ENCODE measurements at places on chromosomes 2 and 18.
A peak's percentile ranks its signal among the peaks of the same experiment; 100 is the strongest.

DNA sequence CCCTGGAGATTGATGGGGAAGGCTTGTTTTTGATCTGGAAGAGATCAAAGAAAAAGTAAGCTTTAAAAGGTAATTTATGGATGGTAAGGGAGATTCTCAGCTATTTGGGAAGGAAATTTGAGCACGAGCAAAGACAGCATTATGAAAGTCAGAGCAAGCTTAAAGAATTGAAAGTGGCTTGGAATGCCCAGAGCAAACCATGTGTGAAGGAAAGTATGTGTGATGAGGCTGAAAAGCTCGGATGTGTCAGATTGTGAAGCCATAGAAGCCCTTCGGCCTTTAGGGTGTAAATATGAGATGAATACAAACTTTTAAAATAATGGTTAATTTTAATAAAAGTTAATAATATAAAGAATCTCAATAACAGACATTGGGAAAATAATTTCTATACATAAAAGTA lies 377.4 kb upstream of the DSEL start:
- DNase-seq: no peak

DNA sequence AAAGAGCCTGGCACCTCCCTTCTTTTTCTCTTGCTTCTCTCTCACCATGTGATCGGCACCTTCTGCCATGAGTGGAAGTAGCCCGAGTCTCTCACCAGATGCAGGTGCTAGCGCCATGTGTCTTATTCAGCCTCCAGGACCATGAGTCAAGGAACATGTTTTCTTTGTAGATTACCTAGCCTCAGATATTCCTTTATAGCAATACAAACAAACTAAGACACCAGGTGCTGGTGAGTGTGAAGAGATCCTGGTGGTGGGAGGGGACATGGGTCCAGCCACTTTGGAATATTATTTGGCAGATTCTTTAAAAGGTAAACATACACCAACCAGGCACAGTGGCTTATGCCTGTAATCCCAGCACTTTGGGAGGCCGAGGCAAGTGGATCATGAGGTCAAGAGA lies 5.9 kb upstream of the USP40 start:
- DNase-seq: no peak

GRCh38 chr2:232454630-232455029 lies 1.3 kb upstream of the ALPI start:
- DNase-seq: no peak

- DNase-seq: no peak
Observed at GRCh38 chr2:133163111-133163510, 405.2 kb downstream of the NCKAP5 start.

DNA sequence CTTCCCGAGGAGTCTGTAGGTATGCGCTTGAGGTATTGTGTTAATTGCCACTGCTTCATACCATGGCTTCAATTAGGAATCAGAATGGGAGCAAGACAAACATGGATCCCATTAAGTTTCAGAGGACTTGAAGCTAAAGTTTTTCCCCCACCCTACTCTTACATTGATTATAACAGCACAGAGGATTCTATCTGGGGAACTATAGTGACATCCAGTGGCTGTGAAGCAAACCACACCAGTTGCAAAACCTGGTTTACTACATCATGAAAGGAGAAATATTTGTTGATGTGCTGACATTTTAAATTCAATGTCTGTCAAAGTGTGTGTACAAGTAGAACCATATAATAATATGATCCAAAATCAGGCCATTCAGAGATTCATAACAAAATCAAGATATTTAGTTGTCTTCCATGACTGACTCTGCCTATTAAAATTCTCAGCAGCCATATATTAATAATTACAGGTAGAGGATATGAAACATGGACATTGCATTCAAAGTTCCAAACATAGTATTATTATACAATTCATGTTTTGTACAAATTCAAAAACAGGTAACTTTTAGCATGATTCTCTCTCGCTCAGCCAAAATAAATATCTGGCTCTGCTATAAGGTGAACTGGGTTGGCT lies 82.9 kb downstream of the GRB14 start:
- DNase-seq: peak; percentile 25

DNA sequence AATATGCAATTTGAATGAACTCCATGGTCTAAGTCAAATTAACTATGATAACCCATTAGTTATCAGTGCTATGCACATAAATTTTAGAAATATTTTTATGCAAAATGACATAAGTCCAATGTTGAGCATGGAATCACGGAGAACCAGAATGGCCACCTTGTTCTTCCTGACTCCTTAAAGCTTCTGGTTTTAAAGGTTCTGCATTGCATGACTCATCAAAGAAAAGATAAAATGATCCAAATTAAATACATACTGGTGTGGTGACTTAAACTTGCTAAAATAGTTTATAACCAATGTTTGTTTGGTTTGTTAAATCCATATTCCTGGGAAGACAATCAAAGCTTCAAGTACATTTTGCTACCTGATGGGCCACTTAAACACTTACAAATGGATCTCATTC lies 1146.9 kb upstream of the NRXN1 start:
- no peak for DNase-seq

DNA sequence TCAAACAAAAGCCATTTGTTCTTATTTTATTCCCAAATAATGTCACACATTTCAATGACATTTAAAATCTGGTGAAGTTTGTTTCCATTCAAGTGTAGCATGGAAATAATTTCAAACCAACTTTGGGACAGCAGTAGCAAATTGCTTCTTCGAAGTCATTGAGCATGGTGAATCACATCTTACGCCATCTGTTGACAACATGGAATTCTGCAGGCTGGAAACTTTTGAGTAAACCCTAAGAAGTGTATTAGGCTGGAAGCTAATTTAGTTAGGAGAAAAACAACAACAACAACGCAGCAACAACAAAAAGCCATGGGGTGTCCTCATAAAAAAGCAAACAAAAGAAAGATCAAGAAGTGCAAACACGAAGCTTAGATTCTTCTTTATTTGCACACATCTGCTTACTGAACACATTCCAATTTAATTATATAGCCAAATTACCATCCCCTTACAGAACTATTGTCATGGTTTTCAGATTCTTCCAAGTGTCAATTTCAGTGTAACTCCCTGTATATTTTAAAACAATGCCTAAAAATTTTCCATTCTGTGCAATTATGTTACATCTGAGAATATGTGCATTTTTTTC lies 659.0 kb upstream of the CDH7 start:
- DNase-seq: peak; percentile 32

GRCh38 chr2:125386074-125386473 lies 1269.9 kb upstream of the GYPC start:
- DNase-seq: no peak

- DNase-seq: no peak
Observed at GRCh38 chr2:72133721-72134407, 13.8 kb downstream of the CYP26B1 start.

- no peak for DNase-seq
Observed at GRCh38 chr2:37271376-37272067, 40.1 kb downstream of the NDUFAF7 start.

DNA sequence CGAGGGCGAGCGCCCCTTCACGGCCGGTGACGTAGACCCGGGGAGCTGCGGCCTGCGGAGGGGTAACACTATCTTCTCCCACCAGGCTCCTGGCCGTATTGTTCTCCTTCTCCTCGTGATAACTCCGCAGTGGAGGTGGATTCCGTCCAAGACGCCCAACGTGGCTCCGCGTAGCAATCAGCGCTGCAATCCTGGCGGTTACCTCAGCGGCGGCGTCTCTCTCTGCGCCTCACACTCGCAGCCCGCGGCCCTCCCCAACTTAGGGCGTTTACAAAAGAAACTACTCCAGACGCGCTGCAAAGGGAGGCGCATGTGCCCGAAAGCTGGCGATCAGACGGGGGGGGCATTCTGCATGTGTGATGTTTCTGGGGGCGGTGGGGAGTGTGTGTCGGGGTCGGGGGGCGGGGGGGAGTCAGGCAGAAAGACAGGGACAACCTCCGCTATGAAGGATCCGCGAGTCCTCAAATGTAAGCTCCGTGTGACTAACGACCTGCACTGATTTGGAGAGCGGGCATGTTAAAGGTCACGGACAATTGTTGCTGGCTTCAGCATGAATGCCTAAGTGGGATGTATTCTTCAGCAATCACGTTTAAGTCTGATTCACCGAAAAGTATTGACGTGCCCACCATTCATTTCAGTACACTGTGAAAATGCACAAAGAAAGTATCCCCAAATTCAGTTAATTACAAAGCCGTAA lies 1.3 kb upstream of the ZNF516 start:
- DNase-seq: peak; percentile 49

GRCh38 chr18:51686590-51686989 lies 489.1 kb upstream of the MEX3C start:
- DNase-seq: no peak

GRCh38 chr2:45004562-45005191 lies 4.6 kb downstream of the SIX2 start:
- no peak for DNase-seq
